Stimulated activated CD4-positive, alpha-beta T cell treated with anti-CD3 and anti-CD28 coated beads, Interleukin-15, amount 100 ng/mL, for 1 hour (primary cell): ENCODE measurements at places on chromosomes 3 and 15.

DNA sequence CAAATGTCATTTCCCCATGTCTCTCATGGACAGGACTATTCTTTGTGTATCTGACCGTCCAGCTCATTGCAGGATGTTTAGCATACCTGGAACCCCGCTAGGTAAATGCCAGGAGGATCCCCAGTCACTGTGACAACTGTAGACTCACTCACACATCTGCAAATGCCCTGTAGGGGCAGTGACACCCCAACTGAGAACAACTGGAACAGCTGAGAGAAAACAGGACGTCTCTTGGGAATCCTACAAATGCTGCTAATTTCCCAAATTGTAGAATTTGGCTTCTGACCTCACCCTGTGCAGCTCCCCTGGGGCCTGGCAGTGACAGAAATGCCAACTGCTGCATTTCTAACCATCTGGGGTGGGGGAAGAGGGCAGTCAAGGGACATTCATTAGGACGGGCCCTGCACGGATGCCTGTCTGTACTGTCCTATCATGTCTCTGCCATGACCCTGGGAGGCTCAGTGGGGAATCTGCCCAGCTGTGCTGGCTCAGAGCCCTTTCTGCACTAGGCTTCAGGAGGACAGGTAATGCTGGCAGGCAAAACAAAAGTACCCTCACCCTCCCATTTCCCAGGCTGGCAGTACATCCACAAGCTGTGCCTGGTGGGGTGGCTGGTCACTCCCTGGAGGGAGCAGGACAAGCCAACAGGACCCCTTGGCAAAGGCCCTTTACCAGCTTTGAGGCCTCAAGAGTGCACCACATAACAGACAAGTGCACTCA, 30.4 kb downstream of the RAB6B start:
- DNase-seq, result no peak

GRCh38 chr3:151477591-151478334, 16.9 kb upstream of the IGSF10 start:
- DNase-seq, result no peak

DNA sequence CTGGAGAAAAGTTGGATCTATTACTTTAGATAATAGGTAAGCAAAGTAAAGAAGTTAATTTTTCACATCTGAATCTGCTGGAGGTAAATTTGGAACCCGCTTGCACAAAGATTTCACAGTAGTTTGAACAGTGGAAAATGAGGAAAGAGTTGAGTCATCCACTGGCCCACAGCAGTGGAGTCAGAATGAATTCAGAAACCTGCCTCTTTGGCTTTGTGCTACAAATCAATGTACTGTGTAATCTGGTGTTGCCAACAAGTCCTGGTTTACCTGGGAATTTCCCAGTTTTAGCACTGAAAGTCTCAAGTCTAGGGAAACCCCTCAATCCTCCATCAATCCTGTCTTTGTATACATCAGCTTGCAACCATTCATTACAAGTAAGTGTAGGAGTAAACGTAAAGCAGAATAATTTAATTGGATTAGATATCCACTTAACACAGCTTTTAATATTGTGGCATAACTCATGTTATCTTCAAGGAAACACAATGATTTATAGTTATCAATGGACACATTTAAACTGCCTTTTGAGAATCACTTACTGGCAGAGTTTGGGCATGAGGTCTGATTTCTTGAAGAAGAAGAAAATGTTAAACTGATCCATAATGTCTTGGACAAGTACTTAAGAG, 100.6 kb downstream of the DCLK3 start:
- no peak for DNase-seq

GRCh38 chr15:52808441-52808840, 18.3 kb upstream of the ONECUT1 start:
- DNase-seq, result no peak

DNA sequence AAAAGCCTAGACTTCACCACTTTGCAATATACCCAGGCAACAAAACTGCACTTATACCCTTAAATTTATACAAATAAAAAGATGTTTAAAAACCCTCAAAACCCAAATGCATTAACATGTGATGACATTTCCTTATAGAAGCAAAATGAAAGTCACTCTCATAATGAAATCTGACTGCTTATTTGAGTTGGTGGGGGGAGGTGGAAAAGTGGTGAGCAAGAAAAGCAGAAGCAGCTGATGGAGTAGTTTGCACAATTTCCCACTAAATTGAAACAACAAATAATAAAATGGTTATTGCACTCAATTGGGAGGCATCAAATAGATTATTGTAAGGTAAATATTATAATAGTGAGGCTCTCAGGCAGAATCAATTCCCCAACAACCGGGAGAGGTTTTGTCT, 54.0 kb upstream of the GADL1 start:
- no peak for DNase-seq

DNA sequence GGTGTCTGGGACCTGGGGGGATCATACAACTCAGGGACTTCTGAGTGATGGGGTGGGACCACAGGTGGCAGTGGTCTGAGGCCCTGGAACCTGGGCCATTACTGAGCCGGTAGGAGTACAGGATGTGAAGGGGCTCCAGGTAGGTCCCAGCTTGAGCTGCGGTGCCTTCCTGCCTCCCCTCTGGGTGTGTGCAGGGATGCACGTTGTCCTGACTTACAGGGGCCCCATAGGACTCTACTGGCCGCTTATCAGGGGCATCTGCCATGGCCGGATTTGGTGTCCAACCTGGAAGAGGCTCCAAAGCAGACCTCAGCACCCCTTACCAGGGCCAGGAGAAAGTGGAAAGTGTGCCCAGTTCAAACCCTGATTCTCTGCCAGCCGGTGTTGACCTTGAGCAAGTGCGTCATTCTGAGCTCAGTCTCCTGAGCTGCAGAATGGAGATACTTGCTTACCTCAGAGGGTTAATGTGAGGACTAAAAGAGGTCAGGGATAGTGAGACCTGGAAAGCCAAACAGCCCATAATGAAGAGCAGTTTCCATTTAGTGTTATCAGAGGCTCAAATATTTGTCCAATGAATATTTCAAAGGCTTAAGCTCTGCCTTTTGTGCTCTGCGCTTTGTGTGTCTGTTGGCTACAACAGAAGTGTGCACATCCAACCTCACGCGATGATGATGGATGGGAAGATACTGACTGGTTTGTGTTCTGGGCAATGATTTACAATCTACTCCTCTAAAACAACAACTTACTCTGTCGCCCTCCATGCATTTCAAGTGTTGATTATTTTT, 35.4 kb upstream of the ESYT3 start:
- DNase-seq, result no peak

DNA sequence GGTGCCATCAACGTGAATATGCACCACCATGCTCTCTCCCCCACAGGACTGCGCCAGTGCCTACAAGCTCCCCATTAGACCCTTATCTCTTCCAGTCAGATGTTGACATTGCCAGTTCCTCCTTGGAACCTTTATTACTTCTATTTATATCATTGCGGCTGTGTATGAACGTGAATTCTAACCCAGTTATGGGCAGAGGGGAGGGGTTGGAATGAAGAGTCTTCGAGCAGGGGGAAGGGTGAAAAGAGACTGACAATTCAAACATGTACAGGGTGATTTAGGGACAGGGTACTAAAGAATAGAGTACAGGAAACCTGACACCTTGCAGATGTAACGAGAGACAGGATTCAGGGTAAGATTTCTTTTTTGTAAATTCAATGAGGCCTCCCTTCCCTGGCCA, 41.8 kb upstream of the ST6GAL1 start:
- DNase-seq, result no peak

GRCh38 chr3:114108137-114108536, 51.6 kb downstream of the QTRT2 start:
- DNase-seq, result no peak

GRCh38 chr3:18208856-18209255, 216.3 kb downstream of the SATB1 start:
- no peak for DNase-seq

GRCh38 chr3:154781595-154781994, 298.5 kb upstream of the MME start:
- no peak for DNase-seq

- no peak for DNase-seq
Measured at GRCh38 chr3:124745756-124746155, 15.5 kb downstream of the UMPS start.

- DNase-seq, result no peak
Measured at GRCh38 chr15:77565378-77565915, 67.3 kb downstream of the LINGO1 start.

DNA sequence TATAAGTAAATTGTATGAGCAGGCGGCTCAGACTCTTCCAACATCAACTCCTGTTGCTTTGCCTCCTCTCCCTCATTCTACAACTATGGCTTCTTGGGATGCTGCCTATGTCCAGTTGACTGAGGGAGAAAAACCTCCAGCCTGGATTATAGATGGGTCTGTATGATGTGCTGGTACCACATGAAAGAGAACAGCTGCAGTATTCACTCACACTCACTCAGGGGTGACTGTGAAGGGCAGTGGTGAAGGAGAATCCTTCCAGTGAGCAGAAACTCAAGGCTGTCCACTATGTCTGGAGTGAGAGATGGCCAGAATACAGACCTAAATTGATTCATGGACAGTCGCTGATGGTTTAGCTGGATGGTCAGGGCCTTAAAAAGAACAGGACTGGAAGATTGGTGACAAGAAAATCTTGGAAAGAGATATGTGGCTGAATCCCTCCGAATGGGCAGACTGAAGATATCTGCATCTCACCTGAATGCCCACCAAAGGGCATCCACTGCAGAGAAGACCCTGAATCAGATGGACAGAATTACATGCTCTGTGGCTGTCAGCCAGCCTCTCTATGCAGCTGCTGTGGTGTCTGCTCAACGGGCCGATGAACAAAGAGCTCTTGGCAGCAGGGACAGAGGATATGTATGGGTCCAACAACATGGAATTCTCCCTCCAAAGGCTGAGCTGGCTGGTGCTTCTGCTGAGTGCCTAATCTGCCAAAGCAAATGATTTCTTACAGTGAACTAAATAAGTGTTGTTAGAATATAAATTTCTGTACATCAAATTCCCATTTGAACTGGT, 1.9 kb upstream of the BCL2L10 start:
- no peak for DNase-seq

DNA sequence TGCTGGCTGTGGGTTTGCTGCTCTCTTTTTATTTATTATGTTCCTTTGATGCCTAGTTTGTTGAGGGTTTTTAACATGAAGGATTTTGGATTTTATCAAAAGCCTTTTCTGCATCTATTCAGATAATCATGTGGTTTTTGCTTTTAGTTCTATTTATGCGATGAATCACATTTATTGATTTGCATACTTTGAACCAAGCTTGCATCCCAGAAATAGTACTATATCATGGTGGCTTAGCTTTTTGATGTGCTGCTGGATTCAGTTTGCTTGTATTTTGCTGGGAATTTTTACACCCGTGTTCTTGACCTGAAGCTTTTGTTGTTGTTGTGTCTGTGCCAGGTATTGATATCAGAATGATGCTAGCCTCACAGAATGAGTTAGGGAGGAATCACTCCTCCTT, 48.4 kb downstream of the MCTP2 start:
- no peak for DNase-seq

GRCh38 chr3:72174040-72174439, 389.1 kb upstream of the PROK2 start:
- no peak for DNase-seq

DNA sequence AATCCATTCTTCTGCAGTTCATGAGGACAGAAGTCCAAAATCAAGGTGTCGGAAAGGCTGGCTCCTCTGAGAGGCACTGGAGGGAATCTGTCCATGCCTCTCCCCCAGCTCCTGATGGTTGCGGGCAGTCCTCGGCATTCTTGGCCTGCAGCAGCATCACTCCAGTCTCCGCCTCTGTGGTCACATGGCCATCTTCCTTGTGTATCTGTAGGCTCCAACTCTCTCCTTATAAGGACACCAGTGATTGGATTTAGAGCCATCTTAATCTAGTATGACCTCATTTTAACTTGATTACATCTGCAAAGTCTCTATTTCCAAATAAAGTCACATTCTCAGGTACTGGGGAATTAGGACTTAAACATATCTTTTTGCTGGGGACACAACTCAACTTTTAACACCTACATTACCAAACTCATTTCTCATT, 56.0 kb upstream of the FLNB start:
- DNase-seq, result no peak

DNA sequence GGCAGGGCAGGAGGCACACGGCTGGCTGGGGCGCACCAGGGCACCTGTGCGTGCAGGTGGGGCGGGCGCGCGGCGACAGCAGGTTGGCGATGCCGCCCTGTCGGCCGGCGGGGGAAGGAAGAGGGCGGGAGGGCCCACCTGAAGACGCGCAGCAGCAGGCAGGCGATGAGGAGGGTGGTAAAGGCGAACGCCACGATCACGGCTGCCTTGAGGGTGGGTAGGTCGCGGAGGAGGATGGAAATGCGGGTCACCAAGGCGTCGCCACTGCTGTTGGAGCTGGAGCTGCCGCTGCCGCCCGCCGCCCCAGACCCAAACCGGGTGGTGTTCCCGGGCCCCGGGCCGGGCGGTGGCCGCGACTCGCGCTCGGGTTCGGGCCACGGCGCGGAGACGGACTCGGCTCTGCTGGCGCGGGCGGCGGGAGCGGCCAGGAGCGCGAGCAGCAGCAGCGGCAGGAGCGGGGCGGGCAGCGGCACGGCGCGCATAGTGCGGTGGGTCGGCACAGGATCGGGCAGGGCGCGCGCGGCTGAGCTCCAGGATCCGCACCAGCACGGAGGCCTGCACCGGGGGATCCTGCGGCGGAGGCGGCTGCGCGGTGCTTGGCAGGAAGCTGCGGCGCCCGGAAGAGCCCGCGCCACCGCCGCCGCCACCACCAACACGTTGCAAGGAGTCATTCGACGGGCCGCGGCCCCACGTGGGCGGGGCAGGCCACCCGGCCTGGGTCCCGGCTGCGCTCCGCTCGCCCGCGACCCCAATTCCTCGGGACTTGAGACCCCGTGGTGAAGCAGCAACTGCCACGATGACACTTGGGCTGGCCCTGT, at the start of gene FAM174B:
Gene FAM174B (minus strand): TSS at position 598 of the 818 bp plus-strand sequence.
- peak; percentile 30 for DNase-seq

DNA sequence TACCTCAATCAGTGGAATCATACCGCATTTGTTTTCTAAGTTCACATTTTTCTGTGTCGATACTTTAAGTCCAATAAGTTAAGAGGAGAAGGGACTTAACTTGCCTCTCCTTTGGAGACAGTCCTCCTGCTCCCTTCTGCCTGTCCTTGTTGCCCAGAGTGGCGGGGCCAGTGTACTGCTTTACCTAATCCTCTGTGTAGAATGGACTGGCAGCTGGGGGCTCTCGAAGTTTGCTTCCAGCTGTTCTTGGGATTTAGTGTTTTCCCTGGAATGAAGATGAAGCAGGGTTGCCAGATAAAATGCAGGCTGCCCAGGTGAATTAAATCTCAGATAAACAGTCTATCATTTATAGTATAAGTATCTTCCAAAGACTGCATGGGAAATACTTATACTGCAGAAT, 287.6 kb upstream of the C2CD4B start:
- no peak for DNase-seq
